ENCODE measurements at places on chromosomes 5 and 9.

DNA sequence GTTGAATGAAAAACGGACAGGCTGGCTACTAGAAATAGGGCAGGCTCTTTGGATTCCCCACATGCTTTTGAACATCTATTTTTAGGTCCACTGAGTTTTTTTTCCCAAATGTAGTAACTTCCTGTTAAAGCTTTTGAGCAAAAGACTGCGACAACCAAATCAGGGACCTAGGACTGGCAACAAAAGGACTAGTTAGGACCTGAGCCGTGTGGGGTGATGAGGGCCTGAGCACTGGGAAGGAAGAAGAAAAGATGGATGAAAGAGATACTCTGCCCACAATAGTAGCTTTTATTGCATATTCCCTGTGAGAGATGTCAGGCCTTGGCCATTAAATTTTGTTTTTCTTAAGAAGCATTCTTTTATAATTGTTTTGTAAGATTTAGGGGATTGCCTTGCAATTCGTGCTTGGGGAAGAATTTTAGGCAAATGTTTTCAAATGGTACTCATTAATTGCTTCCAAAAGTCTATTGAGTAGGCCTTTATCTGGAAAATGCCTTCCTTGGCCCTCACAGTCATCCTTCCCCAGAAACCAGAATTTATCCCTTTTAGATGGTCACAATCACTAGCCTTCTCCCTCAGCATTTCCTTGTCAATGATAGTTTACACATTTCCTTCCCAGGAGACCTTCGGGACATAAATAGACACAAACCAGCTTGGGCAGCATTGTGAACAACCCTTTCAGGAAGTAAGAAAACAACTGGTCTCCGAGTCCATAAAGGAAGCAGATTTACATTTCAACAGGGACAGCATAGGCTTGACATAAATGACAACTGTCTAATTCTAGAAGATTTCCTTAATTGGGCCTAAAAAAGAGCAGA lies 166.5 kb downstream of the RMI1 start:
- DNase-seq, result no peak

DNA sequence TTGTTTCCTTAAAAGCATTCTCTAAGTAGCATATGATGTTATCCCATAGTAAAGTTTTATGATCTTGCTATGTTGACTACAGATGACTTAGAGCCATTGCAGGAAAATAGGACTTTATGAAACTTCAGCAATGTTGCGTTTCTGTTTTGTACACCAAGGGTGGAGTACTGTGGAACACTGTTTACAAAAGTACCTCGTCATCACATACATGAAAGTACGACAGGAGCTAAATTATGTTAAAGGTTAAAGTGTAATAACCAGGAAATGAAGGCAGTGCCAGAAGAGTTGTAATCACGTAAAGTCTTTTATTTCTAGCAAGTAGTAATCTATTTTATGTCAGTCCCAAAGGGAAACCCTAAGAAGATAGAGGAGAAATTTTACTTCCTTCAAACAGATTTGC lies 50.9 kb downstream of the C9orf85 start:
- DNase-seq, result no peak

GRCh38 chr5:128695791-128696530 lies 157.9 kb upstream of the FBN2 start:
- peak; percentile 34 for DNase-seq

GRCh38 chr5:42361315-42361688 lies 61.9 kb upstream of the GHR start:
- no peak for DNase-seq

Data from ELR (cell line).